ENCODE measurements at places on chromosomes 4 and X. TPM values are rescaled to one million over a fixed set of nuclear protein-coding genes. Genes with fewer than 3 reads are reported as not detected.

The GNRHR gene
- total RNA-seq = not detected

The HSFX1 gene
- not detected for total RNA-seq

The PPP1R2C gene
- total RNA-seq = not detected

DNA sequence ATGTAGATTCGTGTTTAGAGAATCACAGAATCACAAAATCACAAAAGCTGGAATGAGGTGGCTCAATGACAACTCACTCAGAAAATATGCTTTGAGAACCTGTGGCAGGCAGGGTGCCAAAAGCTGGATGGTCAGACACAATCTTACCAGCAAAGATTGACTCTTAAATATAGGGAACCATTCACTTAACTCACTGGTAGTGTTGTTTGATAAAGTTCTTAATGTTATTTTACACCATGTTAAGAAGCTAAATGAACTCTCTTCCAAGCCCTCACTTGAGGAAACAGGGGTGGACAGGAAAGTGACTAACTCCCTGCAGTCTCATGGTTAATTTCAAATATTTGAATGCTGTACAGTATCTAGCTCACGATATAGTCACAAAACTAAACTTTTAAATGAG is 5.7 kb upstream of the SCOC start:
- no peak for DNase-seq

DNA sequence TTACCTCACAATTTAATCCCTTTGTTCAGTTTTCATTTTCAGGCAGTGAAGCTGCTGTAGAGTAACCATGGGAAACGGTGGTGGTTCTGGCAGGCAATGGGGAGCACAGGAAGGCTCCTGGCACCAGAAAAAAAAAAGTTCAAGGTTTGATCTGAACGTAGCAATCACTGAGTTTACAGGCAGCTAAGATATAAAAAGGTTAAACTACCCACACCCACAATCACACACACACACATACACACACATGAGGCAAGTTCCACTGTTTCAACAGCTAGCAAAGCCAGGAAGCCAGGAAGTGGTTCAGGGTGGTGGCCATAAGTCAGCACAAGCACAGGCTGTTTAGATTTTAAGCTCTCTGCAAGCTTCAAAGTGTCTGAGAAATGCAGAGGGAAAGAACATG is at the start of gene SULT1B1:
Gene SULT1B1, minus strand, starts transcription at position 166 of the 400 bp plus-strand sequence. CDS start 5,403 bp downstream, outside the sequence.
- no peak for DNase-seq

GRCh38 chr4:77072195-77072753 is 3.5 kb downstream of the CCNI start:
- DNase-seq = no peak

- DNase-seq = no peak
Measured at GRCh38 chr4:1152290-1152689, 20.1 kb downstream of the SPON2 start.

DNA sequence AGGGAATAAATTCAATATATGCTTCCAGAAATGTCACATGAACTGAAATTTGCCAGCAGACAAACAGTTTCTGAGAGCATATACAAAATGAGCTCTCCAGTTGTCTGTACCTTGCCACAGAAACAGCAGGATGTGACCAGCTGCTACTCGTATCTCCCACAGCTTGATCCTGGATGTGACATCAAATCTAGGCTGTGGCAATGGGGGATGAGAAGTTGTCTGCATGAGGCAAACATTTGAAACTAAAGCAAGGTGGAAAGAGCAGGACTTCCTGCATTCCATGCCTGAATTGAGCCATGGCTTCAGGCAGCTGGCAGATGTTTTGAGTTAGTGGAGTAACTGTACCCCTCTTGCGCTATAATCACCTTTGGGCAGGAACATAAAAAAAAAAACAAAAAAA is 1724.0 kb downstream of the RPA4 start:
- DNase-seq = no peak

DNA sequence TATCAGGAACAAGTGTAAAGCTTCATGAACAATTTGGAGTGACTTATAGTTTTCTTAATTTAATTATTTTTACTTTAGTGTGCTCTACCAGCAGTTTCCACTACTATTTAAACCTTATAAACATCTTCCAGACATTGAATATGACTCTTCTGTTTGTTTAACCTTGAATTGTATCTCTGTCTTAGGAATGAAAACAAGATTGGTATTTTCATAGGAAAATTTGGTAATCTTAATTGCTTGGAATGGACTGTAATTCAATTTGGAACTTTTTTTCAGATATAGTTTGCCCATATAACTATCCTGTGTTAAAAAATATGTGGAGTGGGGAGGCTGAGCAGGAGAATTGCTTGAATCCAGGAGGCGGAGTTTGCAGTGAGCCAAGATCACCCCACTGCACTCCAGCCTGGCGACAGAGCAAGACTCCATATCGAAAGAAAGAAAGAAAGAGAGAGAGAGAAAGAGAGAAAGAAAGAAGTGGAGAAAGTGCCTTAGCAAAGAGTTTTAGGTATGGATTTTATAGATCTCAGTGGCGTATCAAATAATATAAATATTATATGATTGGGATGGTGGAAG is 242.4 kb downstream of the BMPR1B start:
- DNase-seq = no peak

DNA sequence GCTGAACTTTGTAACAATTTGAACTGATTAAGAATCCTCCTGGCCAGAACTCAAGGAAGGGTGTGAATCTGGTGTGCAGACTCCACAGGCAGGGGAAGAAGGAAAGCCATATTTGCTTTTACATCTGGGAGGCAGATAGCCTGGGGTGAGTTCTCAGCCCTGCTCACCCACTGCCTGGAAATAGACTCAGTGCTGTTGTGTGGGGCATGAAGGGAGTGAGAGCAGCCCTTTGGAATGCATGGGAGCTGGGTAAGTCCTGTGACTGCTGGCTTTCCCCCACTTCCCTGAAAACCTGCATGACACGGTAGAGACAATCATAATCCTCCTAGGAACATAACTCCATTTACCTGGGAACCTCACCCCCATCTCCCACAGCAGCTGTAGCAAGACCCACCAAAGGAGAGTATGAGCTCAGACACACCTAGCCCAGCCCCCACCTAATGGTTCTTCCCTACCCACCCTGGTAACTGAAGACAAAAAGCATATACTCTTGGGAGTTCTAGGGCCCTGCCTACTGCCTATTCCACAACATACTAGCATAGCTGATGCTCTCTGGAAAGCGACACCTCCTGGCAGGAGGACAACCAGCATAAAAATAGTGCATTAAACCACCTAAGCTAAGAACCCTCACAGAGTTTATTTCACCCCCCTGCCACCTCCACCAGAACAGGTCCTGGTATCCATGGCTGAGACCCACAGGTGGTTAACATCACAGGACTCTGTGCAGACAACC is 59.3 kb upstream of the UBQLN2 start:
- DNase-seq = no peak

The TEX11 gene
- not detected for total RNA-seq

The PPP4R3C gene
- total RNA-seq = not detected

The KLHL5 gene
- total RNA-seq = 52.0 TPM

The DCAF12L2 gene
- total RNA-seq = 9.5 TPM

DNA sequence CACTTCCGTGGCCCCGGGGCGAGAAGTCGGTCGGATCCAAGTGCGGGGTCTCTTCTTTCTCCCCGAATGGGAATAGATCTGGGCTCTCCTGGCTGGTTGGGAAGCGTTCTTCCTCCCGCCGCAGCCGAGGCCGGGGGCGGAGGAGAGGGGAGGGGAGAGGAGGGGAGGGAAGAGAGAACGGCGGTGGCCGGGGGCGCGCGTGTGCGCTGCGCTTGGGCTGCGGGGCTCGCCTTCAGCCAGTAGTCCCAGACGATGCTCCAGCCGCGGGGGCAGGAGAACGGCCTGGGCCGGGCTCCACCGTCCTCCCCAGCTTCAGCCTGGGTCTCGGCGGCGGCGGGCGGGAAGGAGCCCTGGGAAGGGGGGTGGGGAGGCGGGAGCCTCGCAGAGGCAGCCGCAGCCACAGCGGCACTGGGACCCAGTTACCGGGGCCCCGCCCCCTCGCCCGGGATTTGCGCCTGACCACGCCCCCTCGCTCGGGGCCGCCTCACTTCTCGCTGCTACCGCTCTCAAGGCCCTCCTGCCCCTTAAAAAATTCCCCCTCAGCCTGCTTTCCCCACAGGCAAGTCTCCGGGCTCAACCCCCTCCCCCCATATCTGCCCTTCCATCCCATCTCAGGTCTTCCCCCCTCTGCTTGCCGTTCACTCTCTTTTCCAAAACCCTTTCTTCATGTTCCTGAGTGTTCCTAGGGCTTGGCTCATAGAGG is at the start of gene FGD1:
Gene FGD1, minus strand, starts transcription at position 421 of the 703 bp plus-strand sequence. CDS start 802 bp downstream, outside the sequence.
- DNase-seq = peak; percentile 79

- DNase-seq = peak; percentile 39
Measured at GRCh38 chr4:102625232-102625930, 124.2 kb downstream of the NFKB1 start.

DNA sequence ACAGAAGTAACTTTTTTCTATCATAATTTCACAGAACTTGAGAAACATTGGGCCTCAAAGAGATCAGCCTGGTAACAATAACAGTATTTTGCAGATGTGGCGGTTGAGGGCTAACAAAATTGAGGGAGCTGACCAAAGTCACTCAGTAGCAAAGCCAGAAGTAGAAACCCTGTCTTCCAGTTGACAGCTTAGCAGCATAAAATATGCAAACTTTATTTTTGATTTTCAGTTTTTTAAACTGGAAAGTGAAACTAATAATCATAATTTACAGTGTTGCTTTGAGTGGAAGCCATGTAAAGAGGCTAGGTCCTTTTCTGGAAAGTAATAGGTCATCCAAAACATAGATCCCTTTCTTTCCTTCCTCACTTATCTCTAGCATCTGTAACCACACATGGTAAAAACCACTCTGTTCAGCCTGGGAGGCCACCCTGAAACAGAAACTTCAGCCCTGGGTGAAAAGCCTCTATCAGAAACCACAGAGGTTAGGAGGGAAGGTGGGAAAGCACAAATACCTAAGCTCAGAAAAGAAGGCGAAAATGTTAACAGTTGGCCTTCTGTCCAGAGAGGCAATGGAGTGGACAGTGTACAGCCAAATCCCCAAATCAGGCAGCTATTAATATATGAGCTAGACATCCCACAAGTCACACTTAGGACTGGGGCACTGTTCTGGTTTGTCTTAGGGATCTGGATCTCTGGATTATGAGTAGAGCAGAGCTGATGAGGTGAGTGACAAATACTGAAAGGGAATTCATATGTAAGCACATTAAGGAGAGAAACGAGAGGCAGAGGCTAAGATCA is 61.1 kb upstream of the ARSJ start:
- DNase-seq = no peak

- DNase-seq = no peak
Measured at GRCh38 chrX:31459361-31459760, 387.5 kb upstream of the FTHL17 start.

The CXCL9 gene
- 0.21 TPM for total RNA-seq

The FANCB gene
- total RNA-seq = 0.51 TPM

GRCh38 chrX:12447448-12448064 is 309.3 kb downstream of the FRMPD4 start:
- no peak for DNase-seq

All from uterus (tissue), 4 donors.